ENCODE measurements at places on chromosomes 16 and 17. TPM values are rescaled to one million over a fixed set of nuclear protein-coding genes. Genes with fewer than 3 reads are reported as not detected.

GINS3 gene
- total RNA-seq = 1.2 TPM

ALOX15B gene
- 0.20 TPM for total RNA-seq

OR3A3 gene
- total RNA-seq = not detected

ANKRD40CL gene
- total RNA-seq = not detected

TEX14 gene
- 0.73 TPM for total RNA-seq

DNA sequence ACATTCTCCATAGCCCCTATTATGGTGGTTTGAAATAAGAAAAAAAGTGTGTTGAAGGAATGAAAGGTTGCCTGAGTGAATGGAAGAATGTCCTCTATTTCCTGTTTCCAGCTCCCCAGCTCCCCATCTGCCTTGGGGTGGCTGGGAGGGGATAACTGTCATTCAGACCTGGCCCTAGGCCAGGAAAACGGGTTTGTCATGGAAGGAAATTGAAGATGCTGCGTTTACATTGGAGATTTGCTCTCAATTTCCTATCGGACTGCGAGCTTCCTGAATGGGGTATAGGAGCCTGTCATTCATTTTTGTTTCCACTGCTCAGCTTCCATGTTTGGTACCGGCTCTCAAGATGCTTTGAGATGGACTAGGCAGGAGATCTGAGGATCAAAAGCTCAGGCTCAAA, 2.2 kb upstream of the FZD2 start:
- no peak for DNase-seq
- H3K36me3 ChIP-seq = no peaks in the 10 kb centered on the region
- H3K4me1 ChIP-seq = peaks cover 2% of the 10 kb centered on the region
- H3K4me3 ChIP-seq = no peak overlapping the region
- H3K27me3 ChIP-seq = peaks cover 52% of the 10 kb centered on the region

GRCh38 chr17:43006639-43007551, at the start of gene IFI35:
Gene IFI35 (plus strand): TSS chr17:43006784. CDS start chr17:43006948, 164 bp downstream.
- peaks cover 6% of the 10 kb centered on the region for H3K36me3 ChIP-seq
- H3K4me1 ChIP-seq = peaks cover 30% of the 10 kb centered on the region
- H3K27me3 ChIP-seq = no peaks in the 10 kb centered on the region
- peak within 1 kb of the TSS; percentile 88 for H3K4me3 ChIP-seq
- DNase-seq = peak; percentile 82

DNA sequence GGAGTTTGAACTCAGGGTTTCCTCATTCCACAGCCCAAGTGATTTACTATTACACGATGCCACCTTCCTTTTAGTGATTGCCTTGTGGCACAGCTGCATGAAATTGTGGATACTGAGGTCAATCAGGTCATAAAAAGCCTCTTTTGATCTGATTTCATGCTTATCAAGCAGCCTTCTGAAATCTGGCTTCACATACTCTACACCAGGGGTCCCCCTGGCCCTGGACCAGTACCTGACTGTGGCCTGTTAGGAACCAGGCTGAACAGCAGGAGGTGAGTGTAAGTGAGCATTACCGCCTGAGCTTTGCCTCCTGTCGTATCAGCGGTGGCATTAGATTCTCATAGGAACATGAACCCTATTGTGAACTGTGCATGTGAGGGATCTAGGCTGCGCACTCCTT, 13.8 kb downstream of the SLFN5 start:
- H3K27me3 ChIP-seq = no peaks in the 10 kb centered on the region
- DNase-seq = no peak
- peaks cover 18% of the 10 kb centered on the region for H3K4me1 ChIP-seq
- H3K4me3 ChIP-seq = no peak overlapping the region
- H3K36me3 ChIP-seq = peaks cover 8% of the 10 kb centered on the region

DNA sequence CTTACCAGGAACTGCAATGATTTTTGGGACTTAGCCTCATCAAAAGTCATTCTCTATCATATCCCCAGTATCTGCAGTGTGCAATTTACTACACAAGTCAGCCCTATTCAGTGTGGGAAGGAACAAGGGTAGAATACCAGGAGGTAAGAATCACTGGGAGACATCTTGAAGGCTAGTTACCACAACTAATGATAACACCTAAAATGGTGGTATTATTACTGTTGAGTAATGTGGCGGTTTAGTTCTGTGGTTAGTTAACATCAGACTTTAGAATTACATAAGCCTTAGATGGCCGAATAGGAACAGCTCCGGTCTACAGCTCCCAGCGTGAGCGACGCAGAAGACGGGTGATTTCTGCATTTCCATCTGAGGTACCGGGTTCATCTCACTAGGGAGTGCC, 567.9 kb upstream of the CDH11 start:
- no peak for DNase-seq
- no peak overlapping the region for H3K27ac ChIP-seq
- H3K4me3 ChIP-seq = no peak overlapping the region
- H3K36me3 ChIP-seq = no peaks in the 10 kb centered on the region

- H3K4me3 ChIP-seq = no peak overlapping the region
- DNase-seq = no peak
- H3K4me1 ChIP-seq = no peaks in the 10 kb centered on the region
- H3K27me3 ChIP-seq = no peaks in the 10 kb centered on the region
- H3K27ac ChIP-seq = no peak overlapping the region
These were observed 247.4 kb downstream of the SHISA9 start for GRCh38 chr16:13148836-13149235.

DNA sequence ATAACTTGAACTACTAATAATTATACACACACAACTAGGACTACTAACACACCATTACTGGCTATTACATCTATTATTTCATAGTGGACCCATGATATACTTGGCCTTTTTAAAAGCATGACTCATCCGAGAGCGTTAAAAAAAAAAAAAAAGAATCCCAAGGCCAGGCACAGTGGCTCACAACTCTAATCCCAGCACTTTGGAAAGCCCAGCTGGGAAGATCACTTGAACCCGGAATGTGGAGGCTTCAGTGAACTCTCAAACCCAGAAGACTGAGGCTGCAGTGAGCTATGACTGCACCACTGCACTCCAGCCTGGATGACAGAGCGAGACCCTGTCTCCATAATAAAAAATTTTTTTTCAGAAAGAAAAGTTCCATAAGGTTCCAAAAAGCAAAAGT, 3.1 kb downstream of the GLG1 start:
- peaks cover 62% of the 10 kb centered on the region for H3K4me1 ChIP-seq
- H3K4me3 ChIP-seq = peak overlapping the region; percentile 48
- H3K36me3 ChIP-seq = no peaks in the 10 kb centered on the region
- H3K27me3 ChIP-seq = no peaks in the 10 kb centered on the region

DNA sequence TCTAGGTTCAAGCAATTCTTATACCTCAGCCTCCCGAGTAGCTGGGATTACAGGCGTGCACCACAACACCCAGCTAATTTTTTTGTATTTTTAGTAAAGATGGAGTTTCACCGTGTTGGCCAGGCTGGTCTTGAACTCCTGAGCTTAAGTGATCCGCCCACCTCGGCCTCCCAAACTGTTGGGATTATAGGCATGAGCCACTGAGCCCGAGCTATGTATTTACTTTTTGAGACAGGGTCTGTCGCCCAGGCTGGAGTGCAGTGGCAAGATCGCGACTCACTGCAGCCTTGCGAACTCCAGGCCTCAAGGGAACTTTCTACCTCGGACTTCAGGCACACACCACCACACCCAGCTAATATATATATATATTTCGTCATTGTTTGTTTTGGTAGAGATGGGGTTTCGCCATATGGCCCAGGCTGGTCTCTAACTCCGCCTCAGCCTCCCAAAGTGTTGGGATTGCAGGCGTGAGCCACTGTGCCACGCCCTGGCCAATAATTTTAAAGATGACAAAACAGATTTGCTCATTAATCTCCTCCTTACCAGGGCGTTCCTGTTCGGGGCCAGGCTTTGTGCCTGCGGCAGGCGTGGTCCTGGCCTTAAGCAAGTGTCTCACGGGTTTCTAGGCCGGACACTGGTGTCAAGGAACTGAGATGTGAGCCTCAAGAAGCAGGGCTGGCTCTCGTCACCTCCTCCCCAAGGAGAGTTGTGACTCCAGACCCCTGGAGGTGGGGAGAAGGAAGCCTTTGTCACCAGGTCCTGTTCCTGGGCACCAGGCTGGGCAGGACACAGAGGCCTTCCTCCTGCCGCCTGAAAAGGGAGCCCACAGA, 4.3 kb upstream of the NPW start:
- no peak for DNase-seq
- H3K27me3 ChIP-seq = peaks cover 30% of the 10 kb centered on the region
- H3K4me1 ChIP-seq = peaks cover under 1% of the 10 kb centered on the region
- H3K27ac ChIP-seq = no peak overlapping the region
- no peaks in the 10 kb centered on the region for H3K36me3 ChIP-seq

DNA sequence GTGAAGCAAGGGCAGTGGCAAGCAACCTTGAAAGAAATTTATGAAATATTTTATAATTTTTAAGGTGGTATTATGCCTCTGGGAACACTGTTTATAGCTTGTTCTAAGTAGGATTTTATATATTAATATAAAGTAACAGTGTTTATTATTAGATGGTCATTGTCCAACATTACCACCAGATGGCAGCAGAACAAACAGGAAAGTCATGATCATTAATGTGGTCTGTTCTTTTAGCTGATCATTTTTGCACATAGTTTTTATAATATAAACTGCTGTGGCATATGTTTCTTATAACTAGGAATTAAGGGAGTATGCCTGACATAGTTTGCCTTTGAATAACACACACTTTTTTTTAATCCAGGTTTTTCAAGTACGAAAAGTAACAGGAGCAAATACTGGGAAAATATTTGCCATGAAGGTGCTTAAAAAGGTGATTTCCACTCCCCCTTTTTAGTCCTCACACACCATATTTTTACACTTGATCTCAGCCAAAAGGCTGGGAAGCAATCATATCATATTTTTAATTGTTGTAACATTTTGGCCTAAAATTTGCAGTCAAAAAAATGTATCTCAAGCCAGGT, 21.4 kb downstream of the RPS6KB1 start:
- H3K36me3 ChIP-seq = peaks cover 68% of the 10 kb centered on the region
- no peak overlapping the region for H3K4me3 ChIP-seq
- H3K27me3 ChIP-seq = no peaks in the 10 kb centered on the region
- DNase-seq = no peak

GRCh38 chr16:2983706-2984136, 3.5 kb upstream of the PKMYT1 start:
- H3K4me3 ChIP-seq = no peak overlapping the region
- peak; percentile 63 for DNase-seq
- no peak overlapping the region for H3K27ac ChIP-seq
- H3K4me1 ChIP-seq = peaks cover 27% of the 10 kb centered on the region
- H3K36me3 ChIP-seq = no peaks in the 10 kb centered on the region

DNA sequence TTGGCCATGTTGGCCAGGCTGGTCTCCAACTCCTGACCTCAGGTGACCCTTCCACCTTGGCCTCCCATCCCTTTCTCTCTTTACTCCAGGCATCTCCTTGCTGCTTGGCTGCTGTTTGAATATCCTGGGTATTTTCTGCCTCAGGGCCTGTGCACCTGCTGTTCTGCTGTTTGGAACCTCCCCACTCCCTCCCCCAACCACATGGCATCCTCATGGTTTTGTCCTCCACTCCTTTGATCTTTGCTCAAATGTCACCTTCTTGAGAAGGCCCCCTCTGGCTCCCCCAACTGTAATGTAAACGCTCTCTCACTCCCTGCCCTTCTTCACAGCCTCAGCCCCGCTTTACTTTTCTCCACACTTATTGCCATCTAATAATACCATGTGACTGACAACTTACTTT, 152.0 kb downstream of the GSG1L start:
- H3K27ac ChIP-seq = no peak overlapping the region
- H3K4me1 ChIP-seq = no peaks in the 10 kb centered on the region
- H3K27me3 ChIP-seq = peaks cover 33% of the 10 kb centered on the region

DNA sequence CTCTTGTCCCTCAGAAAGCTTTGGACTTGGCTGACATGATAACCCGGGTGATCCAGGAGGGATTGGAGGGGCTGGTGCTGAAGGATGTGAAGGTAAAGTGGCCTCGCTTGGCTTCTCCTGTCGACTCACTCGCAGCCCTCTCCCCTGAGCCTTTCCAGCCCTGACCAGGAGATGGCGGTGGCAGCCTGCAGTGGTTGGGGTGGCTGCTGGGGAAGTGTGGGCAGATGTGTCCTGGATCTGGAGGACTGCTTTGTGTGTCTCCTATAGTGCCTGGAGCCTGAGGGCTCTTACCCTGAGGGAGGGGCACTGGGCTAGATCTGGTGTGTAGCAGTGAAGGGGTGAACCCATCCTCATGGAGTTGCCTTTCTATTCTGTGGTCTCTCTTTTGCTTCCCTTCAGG, 17.9 kb downstream of the LIG3 start:
- DNase-seq = peak; percentile 84
- H3K27ac ChIP-seq = no peak overlapping the region
- peaks cover 74% of the 10 kb centered on the region for H3K36me3 ChIP-seq
- H3K4me1 ChIP-seq = no peaks in the 10 kb centered on the region
- H3K27me3 ChIP-seq = no peaks in the 10 kb centered on the region

DNA sequence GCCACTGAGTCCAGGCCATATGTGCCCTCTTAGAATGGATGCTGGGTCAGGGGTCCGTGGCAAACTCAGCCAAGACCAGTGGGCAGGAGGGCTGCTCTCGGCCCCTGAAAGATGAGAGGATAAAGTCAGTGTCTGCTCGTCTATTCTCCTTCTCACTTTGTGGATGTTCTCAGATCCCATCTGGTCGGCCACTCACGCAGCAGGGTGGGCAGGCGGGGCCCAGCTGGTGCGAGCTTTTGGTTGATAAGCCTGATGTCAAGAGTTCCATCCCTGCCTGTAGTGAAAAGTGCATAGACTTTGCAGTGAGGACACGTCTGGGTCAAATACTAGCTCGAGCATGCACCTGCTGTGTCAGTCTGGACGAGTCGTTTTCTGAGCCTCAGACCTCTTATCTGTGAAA, 556.2 kb upstream of the EEF2KMT start:
- H3K36me3 ChIP-seq = no peaks in the 10 kb centered on the region
- H3K27ac ChIP-seq = no peak overlapping the region
- no peak for DNase-seq
- no peaks in the 10 kb centered on the region for H3K27me3 ChIP-seq
- H3K4me1 ChIP-seq = no peaks in the 10 kb centered on the region
- no peak overlapping the region for H3K4me3 ChIP-seq

DNA sequence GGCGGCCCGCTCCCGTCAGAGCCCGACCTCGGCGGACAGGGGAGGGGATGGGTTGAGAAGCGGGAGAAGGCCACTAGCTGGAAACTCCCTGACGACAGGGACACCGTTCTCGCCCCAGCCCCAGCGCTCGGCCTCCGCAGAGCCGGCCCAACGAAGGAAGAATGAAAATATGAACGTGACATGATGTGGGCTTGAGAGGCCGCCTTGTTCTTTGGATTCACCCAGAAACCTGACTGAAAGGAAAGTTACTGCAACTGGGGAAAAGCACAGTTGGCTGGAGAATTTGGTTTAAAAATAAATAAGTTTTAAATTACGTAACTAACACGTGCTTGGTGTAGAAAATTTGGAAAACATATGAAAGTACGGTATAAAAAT, 21.1 kb downstream of the NPTX1 start:
- H3K4me1 ChIP-seq = no peaks in the 10 kb centered on the region
- DNase-seq = peak; percentile 12
- peaks cover 2% of the 10 kb centered on the region for H3K27me3 ChIP-seq

DNA sequence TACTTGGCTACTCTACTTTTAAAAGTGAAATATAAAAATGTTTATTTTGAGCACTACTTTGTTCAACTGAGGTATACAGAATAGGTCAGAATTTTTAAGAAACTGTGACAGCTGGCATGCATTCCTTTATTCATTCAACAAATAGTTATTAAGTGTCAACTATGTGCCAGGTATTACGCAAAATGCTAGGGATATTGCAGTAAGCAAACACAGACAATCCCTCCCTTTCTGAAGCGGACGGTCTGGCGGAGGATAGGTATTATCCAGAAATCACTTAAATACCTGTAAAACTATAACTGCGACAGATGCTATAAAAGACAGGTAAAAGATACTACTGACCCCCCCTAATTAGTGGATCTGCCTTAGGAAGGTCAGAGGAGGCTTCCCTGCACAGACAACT, 26.1 kb downstream of the METTL16 start:
- no peaks in the 10 kb centered on the region for H3K27me3 ChIP-seq
- no peak overlapping the region for H3K27ac ChIP-seq
- no peaks in the 10 kb centered on the region for H3K36me3 ChIP-seq
- H3K4me3 ChIP-seq = no peak overlapping the region
- H3K4me1 ChIP-seq = peaks cover 6% of the 10 kb centered on the region
